ENCODE measurements at places on chromosomes 1 and 21.

- DNase-seq: no peak
Measured at GRCh38 chr1:77412820-77413530, 131.2 kb downstream of the AK5 start.

DNA sequence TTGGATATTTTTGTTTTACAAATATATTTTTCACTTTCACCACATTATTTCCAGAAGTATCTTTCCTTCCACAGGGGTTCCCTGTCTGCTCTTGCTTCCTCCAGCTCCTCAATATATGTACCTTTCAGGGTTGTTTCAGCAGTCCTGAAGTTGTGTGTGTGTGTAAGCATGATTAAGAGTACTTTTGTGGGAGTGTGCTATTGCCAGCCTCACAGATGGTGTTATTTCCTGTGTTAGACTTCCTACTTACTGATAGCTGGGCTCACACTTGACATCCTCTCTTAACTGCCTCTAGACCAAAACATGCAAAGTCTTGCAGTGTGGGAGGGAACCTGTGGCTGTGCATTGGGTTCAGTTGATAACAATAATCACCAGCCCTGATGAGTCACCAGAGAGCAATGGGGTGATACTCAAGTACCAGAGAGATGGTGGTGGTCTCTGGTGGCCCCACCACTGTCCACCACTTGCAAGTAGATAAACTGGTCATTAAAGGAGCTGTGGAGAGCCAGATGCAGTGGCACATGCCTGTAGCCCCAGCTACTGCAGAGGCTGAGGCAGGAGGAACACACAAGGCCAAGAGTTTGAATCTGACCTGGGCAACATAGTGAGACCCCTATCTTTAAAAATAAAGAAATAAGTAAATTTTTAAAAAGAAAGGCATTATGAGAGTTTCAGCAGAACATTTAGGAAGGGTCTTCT, 126.7 kb downstream of the NR5A2 start:
- DNase-seq: no peak

GRCh38 chr1:153816283-153816889, 41.2 kb downstream of the SLC27A3 start:
- DNase-seq: no peak

- DNase-seq: no peak
Measured at GRCh38 chr1:53104289-53104913, 38.0 kb downstream of the SLC1A7 start.

GRCh38 chr1:25695090-25695770, 78.6 kb downstream of the MAN1C1 start:
- DNase-seq: no peak

DNA sequence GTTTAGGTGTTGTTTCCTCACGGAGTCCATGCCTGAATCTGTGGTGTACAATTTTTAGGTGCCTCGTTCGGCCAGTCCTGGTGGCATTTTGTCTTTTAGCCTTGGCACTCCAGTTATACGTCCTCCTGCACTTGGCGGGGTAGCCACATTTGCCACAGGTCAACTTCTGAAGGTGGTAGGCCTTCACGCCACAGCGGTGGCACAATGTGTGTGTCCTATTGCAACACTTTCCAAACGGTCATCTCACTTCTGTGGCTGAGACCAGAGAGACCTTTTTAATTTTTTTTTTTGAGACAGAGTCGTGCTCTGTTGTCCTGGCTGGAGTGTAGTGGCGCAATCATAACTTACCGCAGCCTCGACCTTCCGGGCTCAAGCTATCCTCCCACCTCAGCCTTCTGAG, 49.1 kb downstream of the CAMTA1 start:
- DNase-seq: no peak

DNA sequence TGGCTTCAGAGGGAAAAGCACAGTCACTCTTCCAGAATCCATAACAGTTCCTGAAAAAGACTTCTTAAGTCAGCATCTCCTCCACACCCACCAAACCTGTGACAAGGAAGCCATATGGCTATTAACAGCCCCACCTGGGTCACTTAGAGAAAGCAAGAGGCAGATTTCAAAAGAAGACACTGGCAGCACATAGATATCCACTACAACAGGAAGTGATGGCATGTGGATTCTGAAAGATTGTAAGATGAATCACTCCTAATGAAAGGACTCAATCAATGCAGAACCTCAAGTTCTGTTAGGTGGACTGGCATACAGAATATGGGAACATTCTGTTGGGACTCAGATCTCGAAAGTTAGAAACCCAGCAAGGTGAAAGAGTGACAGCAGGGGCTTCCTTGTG, 365.9 kb downstream of the TGFB2 start:
- no peak for DNase-seq

DNA sequence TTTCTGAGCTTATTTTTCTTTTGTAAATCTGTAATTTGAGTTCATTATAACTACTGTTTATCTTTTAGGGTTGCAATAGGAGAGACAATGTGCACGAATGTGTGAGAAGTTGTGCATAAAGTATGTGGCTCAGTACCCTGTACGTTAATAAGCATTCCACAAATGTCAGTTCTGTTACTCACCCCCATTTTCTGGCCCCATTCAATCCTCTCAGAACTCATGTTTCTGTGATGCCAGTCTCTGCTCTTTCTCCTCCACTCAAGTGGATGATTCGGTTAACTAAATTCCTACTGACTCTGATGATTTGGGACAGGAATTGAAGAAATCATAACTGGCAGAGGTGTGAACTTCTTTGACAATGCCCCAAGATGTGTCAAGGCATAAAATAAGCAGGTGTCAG, 10.2 kb upstream of the DMRTB1 start:
- DNase-seq: no peak

DNA sequence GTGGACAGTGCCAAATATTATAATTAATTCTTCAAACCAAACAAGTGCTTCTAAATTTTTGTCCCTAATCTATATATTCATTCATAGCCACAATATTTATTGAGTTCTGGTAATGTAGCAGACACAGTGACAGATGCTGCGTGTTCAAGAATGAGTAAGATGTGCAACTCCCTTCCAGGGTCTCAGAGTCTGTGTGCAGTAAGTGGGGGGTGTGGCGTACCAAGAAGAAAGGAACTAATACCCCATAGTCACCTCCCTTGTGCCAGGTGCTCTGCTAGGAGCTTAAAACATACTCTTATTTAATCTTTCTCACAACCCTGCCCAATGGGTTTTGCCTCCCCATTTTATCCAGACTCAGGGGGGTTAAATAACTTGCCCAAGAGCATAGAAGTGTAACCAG, 358.7 kb downstream of the BARHL2 start:
- no peak for DNase-seq

DNA sequence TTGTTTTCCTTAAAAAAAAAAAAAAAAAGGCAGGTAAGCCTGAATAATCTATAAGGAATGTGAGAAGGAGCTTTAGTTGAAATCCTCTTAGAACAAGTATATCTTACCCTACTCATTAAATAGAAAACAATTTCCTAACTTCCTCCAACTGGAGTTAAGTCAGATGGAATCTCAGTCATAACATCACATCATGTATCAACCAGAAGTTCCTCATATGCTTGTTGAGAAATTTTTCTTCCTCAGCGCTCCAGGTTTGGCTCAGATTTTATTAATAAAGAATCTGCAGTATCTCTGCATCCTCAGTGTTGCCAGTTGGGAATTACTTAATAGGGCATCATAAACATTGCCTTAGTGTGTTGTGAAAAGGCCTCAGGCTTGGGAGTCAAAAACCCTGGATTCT, 37.6 kb downstream of the DUSP10 start:
- no peak for DNase-seq

DNA sequence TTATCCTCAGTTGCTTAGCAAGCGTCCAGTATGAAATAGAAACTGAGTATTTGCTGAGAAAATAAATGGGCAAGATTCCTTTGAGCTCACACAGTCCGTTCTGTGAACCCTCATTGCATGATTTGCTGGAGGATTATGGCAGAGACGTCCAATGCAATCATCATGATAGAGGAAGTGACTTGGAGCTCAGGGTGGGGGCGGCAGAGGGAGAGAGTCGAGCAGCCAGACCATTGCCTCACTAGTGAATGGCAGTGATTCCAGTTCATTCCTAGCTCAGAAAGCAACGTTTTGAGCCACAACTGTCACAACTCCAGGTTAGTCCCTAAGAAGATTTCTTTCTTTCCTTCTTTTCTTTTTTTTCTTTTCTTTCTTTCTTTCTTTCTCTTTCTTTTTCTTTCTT, 27.5 kb upstream of the COL9A2 start:
- no peak for DNase-seq

DNA sequence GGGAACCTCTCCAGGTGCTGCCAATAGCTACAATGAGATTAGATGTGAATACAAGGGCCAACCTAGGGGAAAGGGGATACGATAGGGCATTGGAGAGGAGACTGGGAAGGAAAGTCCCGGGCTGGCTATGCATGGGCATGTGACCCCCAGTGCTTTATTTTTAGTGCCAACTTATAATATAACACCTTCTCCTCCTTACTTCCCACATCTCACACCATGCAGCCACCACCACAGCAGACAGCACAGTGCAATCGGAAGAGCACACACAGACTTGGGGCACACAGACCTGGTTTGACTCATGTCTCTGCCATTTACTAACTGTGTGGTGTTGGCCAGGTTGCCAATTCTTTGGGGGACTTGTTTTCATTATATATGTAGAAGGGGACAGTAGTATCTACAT, 85.4 kb downstream of the TOMM20 start:
- no peak for DNase-seq

DNA sequence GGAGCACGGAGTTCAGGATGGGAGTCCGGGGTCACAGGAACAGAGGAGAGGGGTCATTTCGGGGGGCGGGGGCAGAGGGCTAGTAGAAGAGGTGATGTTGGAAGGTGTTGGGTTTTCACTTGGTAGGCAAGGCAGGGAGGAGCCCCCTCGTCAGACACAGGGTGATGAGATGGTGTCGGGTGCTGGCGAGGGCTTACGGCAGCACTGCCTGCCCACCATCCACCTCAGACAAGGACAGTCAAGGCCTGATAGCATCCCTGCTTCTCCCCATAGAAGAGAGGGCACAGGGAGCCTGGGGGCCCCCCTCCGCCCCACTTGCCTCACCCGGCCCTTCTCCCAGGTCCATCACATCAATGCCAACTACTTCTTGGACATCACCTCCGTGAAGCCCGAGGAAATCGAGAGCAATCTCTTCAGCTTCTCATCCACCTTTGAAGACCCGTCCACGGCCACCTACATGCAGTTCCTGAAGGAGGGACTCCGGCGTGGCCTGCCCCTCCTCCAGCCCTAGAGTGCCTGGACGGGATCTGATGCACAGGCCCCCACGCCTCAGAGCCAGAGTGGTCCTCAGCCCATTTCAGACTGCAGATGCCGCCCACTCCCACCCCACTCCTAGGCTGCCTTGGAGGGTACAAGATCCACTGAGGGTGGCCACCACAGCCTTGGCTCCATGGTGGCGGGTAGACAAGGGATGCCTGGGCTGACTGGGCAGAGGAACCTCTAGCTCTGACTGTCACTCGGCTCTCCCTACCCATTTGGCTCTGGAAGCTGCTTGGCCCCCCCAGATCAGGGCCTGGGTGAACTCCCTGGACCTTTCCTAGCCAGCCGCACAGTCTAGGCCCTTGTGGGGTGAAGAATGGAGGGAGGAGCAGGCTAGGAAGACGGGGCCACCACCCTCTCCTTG, 4.3 kb upstream of the MTFR1L start:
- no peak for DNase-seq

DNA sequence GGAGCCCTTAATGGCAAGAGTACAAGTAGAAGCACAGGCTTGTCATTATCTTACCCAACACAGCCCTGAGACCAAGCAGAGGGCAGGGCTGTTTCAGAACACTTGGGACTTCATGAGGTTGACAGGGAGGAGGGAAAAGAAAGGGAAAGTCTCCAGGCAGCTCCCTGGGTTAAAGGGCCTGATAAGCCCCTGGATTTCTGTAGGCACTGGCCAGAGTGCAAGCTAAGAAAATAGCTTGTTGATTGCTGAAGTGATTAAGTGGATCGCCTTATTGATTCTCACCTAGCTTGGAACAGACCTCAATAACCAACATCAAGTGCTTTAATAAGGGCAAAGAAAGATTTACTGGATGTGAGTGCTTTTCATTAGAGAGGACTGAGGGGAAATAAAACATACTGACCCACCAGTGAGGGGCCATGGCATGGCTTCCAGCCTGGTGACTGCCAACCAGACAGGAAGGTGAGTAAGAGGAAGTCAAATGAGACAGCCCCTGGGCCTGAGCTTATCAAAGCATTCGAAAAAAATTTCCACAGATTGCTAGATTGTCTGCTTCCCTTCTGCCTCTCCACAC, 121.4 kb upstream of the NFIA start:
- no peak for DNase-seq

- no peak for DNase-seq
Measured at GRCh38 chr1:200252531-200252930, 157.3 kb downstream of the ZNF281 start.

- DNase-seq: no peak
Measured at GRCh38 chr1:178926046-178926445, 55.2 kb upstream of the ANGPTL1 start.

DNA sequence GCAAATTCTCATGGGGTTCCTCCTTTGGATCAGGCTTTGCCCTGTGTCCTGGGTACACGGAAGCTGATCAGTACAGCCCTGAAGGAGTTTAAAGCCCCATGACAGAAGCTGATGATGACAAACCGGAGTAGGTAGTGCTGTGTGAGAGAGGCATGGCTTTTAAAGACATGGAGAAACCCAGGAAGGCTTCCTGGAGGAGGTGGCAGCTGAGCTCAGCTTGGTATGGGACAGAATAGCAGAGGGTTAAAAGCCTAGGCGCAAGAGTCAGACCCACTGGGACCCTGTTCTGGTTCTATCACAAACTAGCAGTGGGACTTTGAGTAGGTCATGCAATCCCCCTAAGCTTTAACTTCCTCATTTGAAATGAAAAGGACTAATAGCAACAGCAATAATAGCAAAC, 6.1 kb downstream of the TMEM61 start:
- DNase-seq: no peak

- no peak for DNase-seq
Measured at GRCh38 chr1:28751315-28752060, 14.7 kb downstream of the YTHDF2 start.

GRCh38 chr1:219537223-219537631, 75.7 kb downstream of the ZC3H11B start:
- DNase-seq: no peak

GRCh38 chr1:172477216-172477615, 33.3 kb upstream of the PIGC start:
- DNase-seq: no peak

Measured in stimulated activated CD8-positive, alpha-beta memory T cell treated with anti-CD3 and anti-CD28 coated beads, Interleukin-15, amount 100 ng/mL, for 4 hours (primary cell).